ENCODE measurements at places on chromosomes 11 and 22.

DNA sequence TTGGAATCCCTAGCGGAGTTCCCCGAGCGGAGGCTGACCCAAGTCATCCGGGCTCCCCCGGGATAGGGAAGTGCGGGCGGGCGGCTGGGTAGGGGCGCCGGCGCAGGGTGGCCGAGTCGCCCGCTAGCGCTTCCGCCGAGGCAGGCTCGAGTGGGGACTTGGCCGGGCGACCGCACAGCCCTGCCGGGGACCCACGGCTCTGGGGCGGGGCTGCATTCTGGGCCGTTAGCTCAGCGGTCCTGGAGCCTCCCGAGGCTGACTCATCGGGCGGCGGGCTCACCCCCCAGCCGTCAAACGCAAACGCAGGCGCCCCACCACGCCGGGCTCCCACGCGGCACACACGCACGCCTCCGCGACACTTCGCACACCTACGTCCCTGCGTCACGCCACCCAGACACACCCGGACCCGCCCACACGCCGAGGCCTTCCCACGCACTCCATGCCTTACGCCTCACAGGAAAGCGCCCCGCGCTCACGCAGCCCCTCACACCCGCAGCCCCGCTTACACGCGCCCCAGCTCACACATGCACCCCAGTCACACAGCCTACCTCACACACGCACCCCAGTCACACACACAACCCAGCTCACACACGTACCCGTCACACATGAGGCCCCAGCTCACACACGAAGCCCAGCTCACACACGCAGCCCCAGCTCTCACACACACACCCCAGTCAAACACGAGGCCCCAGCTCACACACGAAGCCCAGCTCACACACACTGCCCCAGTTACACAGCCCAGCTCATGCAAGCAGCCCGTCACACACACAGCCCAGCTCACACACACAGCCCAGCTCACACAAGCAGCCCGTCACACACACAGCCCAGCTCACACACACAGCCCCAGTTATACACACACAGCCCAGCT, 1.2 kb downstream of the PHLDB1 start:
- DNase-seq, result peak; percentile 78

GRCh38 chr11:59833602-59834001, 11.7 kb downstream of the CBLIF start:
- no peak for DNase-seq

- DNase-seq, result no peak
These were observed 103.3 kb downstream of the LRRC32 start for GRCh38 chr11:76567261-76567660.

- DNase-seq, result no peak
These were observed 3.6 kb upstream of the SLCO2B1 start for GRCh38 chr11:75147191-75147874.

- DNase-seq, result no peak
These were observed 181.2 kb upstream of the API5 start for GRCh38 chr11:43130616-43131015.

- DNase-seq, result no peak
These were observed 60.6 kb downstream of the PTPRJ start for GRCh38 chr11:48040830-48041444.

DNA sequence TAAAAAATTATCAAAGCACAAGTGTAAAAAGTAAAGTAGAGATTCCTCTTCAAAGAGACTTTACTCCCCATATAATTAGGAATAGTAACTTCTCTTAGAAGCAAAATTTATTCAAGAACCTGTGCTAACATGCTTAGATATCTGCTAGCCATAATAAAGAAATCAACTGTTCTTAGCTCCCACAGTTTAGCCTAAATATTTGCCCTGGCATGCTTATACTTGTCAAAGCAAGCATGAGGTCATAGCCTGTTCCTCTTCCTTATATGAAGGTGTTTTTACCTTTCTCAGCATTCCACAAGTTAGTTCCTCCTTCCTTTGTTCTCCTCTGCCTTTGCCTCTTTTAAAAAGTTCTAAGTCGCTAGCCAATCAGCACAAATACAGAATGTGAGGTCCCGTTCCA, 30.3 kb downstream of the RIC3 start:
- DNase-seq, result no peak

- no peak for DNase-seq
These were observed 3.6 kb downstream of the OTOG start for GRCh38 chr11:17550450-17551346.

GRCh38 chr11:103920449-103920848, 116.0 kb upstream of the DDI1 start:
- no peak for DNase-seq

DNA sequence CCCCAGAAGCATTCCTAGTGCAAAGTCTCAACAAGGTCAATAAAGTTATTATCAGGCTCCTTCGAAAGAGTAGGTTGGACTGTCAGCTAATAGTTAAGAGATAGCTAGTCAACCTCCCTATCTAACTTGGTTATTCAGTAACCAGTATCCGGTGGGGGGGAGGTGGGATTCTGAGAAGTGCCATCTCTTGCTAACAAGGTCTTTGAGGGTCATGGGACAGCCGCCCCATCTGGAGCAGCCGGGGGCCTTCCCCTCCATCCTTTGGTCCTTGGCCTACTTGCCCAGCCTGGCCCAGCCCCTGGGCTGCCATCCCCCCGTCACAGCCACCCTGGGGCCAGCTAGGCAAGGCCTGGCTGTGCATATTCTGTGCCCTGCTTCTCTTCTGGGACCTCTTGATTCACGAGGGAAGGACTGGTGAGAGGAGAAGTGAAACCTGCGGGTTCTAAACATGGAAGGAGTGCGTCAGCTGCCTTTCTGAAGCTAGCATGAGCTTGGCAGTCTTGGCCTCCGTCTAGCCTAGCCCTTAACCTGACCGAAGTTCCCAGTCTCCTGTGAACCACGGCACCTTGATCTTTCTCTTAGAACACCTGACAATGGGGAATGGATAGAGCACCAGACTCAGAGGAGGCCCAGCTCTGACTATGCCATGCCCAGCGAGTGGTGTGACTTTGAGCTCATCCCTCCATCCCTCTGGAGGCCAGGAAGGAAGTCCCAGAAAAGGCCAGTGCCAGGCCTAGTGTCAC, 9.3 kb downstream of the SLC37A2 start:
- no peak for DNase-seq

GRCh38 chr11:18804199-18804999, 12.8 kb upstream of the PTPN5 start:
- DNase-seq, result no peak

GRCh38 chr11:86632499-86633269, 39.7 kb downstream of the ME3 start:
- no peak for DNase-seq
